ENCODE measurements at places on chromosomes 12 and 14. TPM values are rescaled to one million over a fixed set of nuclear protein-coding genes. Genes with fewer than 3 reads are reported as not detected.

The CLEC2A gene
- not detected for total RNA-seq

The AKAP3 gene
- 1.2 TPM for total RNA-seq

The HOXC10 gene
- 1.2 TPM for total RNA-seq

The KRR1 gene
- 27.0 TPM for total RNA-seq

The SNW1 gene
- 58.3 TPM for total RNA-seq

DNA sequence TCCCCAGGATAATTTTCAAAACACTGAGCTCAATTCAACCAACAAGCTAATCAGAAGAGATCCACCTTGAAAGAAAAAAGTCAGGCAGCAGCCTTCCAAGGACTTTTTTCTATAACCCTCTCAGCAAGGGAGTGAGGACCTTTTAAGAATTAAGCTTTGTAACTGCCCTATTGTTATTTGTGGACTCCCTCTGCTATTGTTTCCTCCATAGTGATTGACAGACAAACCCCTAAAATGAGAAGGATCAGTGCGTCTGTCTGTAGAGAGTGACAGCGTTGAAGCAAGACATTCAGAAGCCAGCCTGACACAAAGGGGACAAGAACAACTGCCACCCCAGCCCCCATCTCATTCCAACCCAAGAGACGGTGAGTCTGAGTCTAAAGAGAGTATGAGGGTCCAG, 30.3 kb upstream of the BTG1 start:
- no peak for DNase-seq

DNA sequence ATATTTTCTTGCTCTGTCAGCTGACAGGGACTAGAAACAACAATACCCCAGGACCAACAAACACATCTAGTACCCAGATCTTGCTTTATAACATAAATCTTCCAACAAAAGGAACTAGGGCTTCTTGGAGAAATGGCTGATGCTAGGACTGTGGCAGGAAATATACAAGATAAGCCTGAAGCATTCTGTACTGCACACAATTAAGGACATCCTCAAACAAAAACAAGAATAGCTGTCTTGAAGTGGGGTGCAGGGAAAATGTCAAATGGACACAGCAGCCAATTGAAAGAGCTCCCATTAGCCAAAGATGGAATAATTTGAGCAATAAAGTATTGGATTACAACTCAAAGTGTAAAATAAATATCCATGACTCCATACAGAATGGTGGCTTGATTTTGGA, 50.0 kb downstream of the LGMN start:
- DNase-seq: no peak

DNA sequence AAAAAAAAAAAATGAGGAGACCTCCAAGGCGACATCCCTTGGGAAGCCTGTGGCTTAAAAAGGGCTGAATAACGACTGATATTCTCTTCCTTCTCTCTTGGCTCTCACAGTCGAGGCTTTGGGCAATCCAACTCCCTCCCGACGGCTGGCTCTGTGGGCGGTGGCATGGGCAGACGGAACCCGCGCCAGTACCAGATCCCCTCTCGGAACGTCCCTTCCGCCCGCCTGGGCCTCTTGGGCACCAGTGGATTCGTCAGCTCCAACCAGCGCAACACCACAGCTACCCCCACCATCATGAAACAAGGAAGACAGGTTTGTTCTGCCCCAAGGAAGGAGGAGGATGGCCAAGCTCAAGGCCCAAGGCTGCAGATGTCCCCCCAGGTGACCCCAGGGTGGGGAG, 127.8 kb downstream of the GCH1 start:
- no peak for DNase-seq

GRCh38 chr12:26704214-26704613, 128.8 kb downstream of the ITPR2 start:
- DNase-seq: no peak
